ENCODE measurements at places on chromosomes 5 and 9.

- no peak for DNase-seq
Measured at GRCh38 chr5:66342341-66342880, 198.3 kb downstream of the SREK1 start.

DNA sequence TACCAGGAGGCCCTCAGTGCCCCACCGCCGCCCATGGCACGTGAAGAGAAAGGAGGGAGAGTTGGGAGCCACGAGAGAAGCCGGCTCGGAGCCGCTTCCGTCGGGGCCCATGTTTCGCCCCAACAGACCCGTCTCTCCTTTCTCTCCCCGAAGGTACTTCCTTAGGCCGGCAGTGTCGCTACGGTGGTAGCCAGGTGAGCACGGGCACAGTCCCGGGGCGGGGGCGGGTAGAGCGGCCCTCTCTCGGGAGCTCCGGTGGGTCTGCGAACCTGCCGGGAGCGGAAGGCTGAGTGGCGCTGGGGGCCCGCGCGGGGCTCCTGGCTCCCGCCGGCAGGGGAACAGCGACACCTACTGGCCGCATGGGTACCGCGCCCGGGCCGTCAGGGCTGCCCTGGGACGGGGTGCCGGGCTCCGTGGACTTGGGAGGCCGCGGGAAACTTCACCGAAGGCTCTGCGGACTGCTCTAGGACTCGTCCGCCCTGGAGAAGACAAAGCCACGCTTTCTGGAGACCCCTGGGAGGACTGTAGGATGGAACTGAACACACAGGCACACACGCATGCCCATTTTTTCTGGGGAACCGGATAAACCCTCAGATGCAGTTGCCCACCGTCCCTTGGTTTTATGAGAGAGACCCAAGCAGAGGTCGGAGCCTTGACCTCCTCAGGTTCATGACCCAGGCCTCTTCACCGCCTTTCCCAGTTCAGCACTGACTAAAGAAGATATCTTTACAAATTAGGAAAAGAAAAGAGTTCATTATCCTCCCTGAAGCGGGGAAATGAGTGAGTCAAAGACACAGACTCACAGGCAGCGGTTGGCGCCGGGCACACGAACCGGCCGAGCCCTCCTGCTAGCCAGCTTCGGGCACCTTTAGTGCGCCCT, 202.5 kb downstream of the MEF2C start:
- DNase-seq: peak; percentile 66

DNA sequence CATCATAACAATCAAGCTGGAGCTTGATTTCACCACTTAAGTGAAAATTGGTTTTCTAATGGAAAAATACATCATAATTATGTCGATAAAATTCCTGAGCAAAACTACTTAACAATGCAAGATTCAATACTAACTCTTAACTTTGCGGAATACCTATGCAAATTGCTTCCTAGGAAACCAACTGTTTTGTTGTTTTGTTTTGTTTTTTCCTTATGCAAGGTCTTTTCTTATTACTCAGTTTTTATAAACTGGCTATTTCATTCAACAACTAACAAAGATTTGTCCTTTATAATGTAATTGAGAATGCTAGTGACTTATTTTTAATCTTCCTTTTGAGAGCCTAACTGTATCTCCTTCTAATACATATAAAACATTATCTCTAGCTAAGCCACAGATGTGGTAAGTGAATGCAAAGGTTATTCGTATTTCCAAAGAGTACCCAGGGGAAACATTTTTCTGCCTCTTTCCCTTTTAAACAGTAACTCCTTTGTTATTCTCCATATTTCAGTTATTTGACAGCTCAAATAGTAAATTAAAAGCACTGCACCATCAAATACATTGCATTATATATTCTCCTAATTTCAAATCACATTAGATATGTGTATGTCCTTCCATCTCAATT, 609.4 kb downstream of the SLCO4C1 start:
- DNase-seq: no peak

DNA sequence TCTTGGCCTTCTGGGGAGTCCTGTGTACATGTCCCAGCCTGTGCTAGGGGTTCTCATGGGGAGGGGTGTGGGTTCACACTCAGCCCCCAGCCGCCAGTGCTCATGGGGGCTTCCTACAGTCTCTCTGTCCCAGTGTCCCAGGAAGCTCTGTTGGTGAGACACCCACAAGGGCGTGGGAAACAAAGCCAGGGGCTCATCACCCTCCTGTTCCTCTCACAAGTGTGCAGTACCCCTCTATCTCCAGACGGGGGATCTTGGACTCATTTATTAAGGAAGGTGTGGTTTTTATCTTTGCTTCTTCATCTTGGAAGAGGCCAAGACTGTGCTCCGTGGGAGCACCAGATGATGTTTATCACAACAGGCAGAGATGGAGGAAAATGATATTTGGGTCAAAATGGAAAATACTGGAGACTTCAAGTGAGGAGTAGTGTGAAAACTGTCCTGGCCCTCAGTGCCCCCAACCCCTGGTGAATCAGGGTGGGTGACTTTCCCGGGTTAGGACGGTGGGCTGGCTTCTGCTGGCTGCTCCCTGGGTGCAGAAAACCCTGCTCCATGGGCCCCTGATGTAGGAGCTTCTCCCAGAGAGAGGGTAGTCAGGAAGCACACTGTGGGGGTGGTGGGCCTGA, 15.2 kb downstream of the TMEM171 start:
- DNase-seq: no peak

DNA sequence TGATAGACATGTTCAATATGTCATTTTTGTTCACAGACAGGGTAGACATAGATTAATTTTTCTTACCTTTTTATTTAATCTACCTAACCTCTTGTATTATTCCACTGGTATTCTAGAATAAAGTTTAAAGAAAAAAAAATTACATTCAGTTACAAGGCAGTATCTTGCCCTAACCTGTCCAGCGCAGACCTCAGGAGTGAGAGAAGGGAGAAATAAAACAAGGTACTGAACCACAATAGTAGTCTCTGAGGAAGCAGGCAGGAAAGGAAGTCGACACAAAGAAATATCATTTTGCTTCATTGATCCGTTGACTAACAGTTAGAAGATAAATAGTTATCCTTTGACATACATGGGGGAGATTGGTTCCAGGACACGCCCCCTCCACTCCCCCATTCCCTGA, 12.5 kb upstream of the ADAMTSL1 start:
- no peak for DNase-seq

- no peak for DNase-seq
Measured at GRCh38 chr5:176711883-176712282, 64.6 kb downstream of the TSPAN17 start.

- no peak for DNase-seq
Measured at GRCh38 chr9:37398464-37399025, 24.0 kb upstream of the GRHPR start.

- DNase-seq: no peak
Measured at GRCh38 chr5:5980538-5980895, 397.8 kb downstream of the MED10 start.

GRCh38 chr5:116531635-116532034, 43.0 kb downstream of the SEMA6A start:
- DNase-seq: no peak

- DNase-seq: no peak
Measured at GRCh38 chr5:92050970-92051369, 667.9 kb upstream of the ARRDC3 start.

DNA sequence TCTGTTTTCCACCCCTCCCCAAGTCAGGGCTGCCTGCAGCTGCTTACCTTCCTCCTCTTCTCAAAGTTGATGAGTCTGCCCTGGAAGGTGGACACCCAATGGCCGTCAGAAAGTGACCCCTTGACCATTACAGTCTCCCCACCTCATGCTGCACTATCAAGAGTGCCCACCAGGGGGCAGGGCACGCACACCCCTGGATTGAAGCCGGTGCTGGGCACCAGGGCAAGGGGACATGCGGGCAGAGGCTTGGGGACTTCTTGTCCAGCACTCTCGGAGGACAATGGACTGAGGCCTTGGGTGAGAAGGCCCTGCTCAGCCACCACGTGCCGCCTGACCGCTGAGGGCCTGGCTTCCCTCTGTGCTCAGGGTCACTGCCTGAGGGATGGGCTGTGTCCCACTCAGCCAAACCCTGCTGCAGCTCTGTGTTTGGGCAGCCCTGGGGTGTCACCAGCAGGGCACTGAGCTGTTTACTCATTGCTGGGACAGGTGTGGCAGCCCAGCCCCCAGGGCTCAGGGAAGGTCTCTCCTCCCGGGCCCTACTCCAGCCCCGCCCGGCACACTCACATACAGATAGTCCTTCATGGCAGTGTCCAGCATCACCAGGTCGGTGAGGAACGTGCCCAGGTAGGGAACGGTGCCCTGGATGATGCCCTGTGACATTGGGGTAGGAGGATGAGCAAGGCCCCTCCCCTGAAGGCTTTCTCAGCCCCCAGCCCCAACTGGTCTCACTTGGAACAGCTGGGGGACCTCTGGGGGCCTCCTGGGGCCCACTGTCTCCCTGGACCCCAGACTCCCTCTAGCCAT, 17.7 kb downstream of the RALGDS start:
- DNase-seq: no peak

GRCh38 chr5:93755716-93756115, 14.3 kb upstream of the POU5F2 start:
- DNase-seq: no peak

DNA sequence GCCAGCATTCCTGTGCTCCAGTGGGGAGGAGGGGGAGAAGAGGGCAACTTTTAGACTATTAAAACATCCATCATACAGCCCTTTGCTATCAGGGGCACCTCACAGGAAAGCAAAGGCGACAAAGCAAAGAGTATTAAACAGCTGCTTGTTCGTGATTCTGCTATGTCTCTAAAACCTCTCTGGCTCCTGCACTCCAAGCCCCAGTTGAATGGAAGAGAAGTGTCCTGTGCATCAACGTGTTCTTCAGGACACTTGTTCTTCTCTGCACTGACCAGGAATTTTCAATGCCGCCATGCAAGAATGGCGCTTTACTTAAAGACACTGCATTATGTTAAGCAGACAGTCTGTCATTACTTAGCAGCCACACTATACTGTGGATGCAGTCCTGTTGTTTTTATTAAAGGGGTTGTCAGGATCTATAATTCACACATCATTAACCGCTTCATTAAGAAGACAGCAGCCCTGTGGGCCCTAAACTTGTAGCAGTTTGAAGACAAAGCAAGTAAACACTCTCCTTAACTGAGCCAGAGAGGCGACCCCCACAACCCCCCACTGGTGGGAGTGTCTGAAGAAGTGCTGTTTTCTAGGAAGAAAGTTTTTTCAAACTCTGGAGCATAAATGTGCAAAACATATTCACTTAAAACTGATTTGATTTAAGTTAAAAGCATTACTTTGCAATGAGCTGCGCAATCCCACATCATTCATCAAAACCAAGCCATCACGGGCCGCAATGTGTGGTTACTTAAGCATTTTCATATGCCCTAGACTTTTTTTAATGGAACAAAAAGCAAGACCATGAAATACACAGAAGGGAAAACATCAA, 164.5 kb downstream of the ZNF608 start:
- no peak for DNase-seq

DNA sequence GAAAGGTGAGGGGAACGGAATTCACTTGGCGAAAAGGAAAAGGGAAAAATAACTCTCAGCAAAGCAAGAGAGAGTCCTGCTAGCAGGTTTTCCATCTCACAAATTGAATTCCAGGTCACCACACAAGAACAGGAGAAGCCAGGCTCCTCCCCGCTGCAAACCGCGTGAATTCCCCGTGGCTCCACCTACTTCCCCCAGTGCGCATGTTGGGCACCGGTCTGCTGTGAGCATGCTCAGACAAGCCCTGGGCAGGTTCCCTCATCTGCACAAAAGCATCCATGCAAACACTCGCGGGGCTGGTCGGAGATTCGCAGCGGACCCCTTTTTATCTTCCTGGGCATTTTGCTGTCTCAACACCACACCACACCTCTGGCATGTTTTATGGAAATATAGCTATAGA, 58.5 kb upstream of the S1PR3 start:
- no peak for DNase-seq

DNA sequence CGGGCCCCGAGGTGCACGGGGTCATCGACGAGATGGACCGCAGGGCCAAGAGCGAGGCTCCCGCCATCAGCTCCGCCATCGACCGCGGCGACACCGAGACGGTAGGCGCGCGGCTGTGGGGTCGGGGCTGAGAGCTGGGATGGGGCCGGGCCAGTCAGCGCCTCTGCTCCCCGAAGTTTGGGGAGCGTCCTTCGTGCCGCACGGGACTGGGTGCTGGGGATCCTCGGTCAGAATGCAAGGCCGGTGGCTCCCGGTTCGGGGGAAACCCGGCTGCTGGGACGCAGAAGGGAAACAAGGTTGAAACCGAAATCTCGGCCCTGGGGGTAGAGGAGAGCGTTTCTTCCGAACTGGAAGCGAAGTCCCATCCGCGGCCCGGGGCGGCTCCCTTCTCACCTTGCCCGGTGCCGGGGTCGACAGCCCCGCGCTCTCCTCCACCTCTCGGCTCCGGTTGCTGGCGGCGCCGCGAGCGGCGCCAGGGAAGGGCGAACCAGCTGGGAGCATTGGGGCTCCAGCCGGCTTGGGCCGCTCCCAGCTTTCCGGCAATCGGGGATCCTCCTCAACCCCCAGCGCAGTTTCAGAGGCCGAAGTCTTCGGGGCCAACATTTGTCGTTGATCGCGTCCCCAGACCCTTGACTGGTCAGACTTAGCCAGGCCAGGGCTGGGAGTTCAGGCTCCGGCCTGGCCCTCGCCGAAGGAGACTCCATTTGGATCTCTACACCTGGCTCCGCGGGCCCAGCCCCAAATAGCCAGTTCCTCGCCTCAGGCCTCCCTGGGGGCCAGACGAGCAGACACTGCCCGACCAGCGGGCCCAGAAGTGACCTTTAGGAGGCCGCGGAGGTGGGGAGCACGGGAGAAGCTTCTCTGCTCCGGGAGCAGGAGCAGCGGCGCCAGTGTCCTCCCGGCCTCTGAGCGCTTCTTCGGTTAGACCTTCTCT, 1.1 kb downstream of the LHX2 start:
- no peak for DNase-seq

- DNase-seq: no peak
Measured at GRCh38 chr9:76292658-76293057, 101.6 kb downstream of the RFK start.

Data from T-helper 2 cell (primary cell).